ENCODE measurements at places on chromosomes 3 and 15. TPM values are rescaled to one million over a fixed set of nuclear protein-coding genes. Genes with fewer than 3 reads are reported as not detected.

Gene CACNA2D3
- not detected for polyA plus RNA-seq

Gene PRR20G
- not detected for polyA plus RNA-seq

Gene MYLK
- polyA plus RNA-seq: 0.18 TPM

Gene GOLGA8B
- polyA plus RNA-seq: 6.5 TPM

Gene OR4F15
- polyA plus RNA-seq: not detected

Gene FBXO40
- not detected for polyA plus RNA-seq

DNA sequence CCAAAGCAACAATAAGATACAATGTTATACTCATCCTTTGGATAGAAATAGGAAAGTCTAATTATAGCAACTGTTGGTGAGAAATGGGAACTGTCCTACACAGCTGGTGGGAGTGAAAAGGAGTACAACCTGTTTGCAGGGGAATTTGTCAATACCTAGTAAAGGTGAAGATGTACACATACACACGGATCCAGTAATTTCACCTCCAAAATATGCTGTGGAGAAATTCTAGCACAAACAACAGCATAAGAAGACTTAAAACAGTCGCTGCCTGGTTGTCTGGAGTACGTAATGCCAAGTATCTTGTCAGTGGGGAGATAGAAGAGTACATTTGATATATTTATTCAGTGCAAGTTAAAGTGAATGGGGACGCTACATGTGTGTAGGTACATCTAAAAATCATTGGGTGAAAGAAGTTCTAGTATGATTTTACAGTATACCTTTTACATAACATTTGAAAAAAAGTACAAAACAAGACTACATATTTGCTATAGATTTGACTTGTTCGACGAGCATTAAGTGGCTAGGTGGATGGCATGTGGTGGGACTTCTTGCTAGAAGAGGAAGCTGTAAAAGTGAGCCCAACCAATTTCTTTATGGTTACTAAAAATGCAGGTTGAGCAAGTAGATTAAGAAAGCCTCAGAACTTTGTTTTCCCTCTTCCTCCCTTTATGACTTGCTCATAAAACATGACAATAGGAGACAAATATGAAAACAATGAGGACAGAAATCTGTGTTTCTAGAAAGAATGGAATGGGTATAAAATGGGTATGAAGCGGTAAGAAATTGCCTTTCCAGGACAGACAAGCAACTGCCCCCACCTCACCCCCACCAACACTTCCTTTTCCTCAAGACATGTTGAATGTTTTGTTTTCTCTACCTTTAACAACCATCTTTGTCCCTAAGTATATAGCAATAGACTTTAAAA lies 50.2 kb upstream of the CCR4 start:
- DNase-seq: no peak

DNA sequence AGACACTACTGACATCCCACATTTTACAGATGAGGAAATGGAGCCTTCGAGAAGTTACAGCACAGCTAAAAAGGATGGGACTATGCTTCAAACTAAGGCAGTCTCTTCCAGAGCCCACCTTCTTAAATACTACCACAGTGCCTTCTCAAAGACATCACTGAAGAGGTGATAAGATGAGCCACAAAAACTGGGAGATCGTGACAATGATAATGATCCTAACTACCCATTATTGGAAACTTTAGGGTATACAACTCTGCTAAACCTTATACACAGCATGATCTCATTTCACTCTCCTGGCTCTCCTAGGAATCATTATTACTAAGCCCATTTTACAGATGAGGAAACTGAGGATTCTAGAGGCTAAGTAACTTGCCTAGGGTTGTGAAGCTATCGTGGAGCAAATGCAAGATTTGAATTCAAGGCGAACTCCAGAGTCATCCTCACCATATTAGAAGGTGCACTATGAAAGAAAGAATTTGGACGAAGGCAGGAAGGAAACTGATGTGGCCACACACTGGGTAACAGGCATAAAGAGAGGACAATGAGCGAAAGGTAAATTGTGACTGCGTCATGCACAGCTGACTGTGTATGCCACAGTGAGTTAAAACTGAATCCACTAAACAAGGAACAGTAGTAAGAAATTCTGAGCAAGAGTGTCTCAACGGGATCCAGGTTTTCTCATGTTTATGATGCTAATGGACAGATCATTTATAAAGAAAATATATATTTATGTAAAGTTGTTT lies 55.4 kb downstream of the SUCLG2 start:
- DNase-seq: no peak

DNA sequence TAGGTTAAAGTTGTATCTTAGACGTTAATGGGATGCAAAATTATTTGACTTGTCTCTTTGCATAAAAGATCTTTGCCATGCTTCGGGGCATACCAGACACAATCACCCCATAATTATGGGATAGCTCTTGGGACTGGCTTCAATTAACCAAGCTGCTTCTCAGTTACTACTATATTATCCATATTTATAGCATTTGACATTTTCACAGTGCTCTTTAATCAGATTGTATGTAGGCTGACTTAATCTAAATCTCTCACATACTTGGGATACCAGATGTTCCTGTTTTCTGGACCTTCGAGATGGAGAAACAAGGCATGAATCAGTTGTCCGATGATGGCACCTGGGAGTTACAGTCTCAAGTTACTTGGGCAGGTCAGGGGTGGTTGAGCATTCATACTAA lies 27.2 kb upstream of the ABHD17C start:
- no peak for DNase-seq

- DNase-seq: no peak
These were observed 363.5 kb upstream of the NECTIN3 start for GRCh38 chr3:110708156-110708555.

DNA sequence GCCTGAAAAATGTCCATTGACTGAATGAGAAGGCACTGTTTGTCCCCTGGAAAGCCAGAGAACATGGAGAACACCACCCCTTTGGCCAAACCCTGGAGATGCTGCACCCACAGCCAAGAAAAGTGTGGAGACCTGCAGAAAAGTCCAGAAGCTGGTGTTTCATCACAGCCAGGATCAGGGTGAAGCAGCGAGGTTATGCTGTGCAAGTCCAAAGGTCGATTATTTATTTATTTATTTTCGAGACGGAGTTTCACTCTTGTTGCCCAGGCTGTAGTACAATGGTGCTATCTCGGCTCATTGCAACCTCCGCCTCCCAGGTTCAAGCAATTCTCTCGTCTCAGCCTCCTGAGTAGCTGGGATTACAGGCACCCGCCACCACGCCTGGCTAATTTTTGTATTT lies 5.5 kb upstream of the CTSH start:
- DNase-seq: no peak

GRCh38 chr15:29470311-29470710 lies 200.7 kb upstream of the NSMCE3 start:
- no peak for DNase-seq

DNA sequence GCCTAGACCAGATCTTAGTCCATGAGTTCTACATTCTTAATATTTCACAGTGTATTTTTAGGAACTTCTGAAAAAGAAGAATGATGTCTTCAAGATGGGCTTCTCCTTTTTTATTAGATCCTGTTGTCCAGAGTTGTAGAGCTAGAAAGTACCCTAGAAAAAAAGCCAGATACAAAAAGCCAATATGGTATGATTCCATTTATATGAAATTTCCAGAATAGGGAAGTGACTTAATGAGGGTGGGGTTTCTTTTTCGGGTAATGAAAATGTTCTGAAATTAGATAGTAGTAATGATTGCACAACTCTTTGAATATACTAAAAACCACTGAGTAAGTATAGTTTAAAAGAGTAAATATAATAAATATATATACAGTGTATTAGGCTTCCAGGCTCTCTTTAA lies 116.9 kb downstream of the NFKBIZ start:
- DNase-seq: no peak

GRCh38 chr3:108006077-108006771 lies 84.6 kb downstream of the CD47 start:
- no peak for DNase-seq

GRCh38 chr3:194871143-194871863 lies 185.6 kb downstream of the FAM43A start:
- DNase-seq: no peak

DNA sequence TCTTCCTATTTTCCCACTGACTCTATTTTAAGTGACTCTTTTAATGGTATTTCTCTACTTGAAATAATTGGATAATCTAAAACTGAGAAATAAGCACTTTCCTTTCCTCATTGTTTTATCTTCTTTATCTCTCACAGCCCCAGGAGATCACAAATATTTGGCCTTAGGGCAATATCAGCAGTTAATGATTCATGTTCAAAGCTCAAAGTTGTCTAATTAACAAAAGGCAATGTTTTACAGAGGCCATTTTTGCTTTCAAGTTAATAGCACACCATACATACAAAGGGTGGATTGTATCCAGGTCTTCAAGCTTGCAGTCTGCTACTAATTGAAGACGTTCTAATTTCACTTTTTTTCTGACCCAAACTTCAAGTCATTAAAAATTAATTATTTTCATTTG lies 120.1 kb downstream of the LRRN1 start:
- DNase-seq: no peak

DNA sequence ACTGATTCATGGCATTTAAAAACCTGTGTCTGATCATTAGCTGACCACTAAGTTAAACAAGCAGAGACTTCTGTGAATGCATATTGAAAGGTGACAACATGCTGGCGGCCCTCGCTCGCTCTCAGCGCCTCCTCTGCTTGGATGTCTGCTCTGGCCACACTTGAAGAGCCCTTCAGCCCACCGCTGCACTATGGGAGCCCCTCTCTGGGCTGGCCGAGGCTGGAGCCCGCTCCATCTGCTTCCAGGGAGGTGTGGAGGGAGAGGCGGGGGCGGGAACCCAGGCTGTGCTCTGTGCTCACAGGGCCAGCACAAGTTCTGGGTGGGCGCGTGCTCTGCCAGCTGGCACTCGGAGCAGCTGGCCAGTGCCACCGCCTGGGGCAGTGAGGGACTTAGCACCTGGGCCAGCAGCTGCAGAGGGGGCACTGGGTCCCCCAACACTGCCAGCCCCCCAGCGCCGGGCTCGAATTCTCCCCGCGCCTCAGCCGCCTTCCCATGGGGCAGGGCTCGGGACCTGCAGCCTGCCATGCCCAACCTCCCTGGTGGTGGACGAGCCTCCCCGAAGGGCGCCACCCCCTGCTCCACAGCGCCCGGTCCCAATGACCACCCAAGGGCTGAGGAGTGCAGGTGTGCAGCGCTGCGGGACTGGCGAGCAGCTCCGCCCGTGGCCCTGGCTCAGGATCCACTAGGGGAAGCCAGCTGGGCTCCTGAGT lies 252.4 kb downstream of the ZIC4 start:
- DNase-seq: no peak

DNA sequence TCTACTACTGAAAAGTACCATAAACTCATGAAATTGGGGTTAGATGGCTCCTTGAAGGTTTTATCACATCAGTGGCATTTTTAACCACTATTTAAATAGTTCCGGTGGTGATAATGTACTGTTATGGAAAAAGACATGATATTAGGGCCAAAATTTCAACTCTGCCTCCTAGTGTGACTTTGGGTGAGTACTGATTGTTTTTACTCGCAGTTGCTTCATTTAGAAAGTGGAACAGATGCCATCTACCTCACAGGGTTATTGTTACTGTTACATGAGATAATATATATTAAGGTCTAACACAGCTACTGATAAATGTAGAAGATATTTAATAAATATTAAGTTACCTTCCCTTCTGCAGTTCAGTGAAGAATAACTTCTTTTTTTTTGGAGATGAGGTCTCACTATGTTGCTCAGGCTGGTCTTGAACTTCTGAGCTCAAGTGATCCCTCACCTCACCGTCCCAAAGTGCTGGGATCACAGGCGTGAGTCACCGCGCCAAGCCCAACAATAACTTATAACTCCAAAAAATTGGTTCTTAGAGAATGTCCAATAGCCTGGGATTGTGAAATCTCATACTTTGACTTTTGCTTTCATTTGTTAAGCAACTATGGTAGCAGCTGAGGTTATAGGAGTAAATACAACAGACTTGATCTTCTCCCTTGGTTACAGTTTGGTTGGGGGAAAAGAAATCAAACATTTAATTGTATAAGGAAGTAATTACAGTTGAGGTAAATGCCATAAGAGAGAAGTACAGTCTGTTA lies 48.3 kb downstream of the MEF2A start:
- no peak for DNase-seq

DNA sequence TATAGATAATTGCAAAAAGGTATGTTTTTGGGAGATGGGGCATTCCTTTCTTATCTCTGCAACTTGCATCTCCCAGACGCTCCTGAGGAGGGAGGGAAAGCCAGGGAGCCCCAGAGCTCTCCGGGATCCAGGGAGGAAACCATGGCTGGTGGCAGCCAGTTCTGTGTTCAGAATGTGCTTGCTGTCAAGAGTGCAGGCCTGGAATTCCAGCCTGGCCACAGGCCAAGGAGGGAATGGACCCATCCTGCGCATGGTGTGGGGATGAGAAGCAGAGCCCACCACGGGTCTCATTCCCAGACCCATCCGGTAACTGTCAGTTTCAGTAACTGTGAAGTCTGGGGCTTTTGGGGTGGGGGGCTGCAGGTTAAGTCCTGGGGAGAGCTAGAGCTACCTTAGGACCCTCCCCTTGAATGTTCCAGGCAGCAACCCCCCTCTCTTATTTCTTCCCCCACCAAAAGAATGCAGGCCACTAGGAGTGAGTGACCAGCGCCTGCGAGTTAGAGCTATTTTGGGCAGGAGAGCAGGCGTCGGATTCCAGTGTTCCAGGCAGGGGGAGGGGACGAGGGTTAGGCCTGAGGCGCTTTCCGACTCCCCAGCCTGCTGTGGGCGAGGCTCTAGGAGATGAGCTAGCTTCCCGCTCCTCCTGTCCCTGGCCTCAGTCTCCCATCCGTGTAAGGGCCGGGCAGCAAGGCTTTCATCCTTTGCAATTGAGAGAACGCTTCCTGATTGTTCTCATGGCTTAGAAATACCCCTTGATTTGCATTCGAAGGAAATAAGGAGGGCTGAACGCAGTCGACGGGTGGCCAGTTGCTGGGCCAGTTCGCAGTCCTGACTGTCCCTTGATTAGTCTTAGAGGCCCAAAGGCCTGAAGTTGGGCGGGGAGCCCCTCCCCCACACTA lies 781 bp upstream of the DAG1 start:
- DNase-seq: no peak

DNA sequence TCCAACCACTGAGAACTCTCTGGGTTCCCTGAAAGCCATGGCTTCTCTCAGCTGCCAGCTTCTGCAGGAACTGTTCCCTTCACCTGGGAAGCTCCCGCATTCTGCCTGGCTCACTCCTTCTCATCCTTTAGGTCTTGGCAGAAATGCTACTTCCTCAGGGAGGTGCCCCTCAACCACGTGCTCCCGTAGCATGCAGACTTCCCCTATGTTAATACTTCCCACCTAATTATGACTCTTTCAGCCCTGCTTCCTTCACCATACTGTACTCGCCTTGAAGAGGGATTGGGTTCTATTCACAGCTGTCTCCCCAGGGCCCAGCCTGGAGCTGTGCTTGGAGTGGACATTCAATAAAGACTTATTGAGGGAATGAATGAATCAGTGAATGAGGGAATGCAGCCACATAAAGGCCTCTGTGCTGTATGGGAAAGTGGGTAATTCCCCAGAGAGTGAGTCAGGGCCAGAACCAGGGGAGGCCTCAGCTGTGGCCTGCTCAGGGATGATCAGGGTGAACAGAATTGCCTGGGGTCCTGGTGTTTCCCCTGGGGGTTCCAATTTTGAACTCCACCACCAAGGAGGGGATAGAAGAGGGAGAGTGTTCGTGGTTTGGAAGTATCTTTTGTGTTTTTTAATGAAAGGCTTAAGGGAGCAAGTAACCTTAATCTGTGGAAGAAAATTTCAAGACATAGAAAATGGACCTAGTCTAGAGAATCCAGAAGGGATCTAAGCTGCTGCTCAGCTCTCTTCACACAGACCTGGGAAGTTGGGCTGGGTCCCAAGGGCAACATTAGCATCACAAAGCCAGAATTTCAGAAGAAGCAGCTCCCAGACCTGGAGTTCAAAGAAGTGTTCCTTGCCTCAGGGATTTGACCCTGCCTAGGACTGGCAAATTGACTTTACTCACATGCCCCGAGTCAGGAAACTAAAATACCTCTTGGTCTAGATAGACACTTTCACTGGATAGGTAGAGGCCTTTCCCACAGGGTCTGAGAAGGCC lies 14.6 kb upstream of the FAM107A start:
- no peak for DNase-seq

All from CD4-positive, alpha-beta memory T cell (primary cell).